ENCODE measurements at places on chromosomes 13 and 19. TPM values are rescaled to one million over a fixed set of nuclear protein-coding genes. Genes with fewer than 3 reads are reported as not detected.

ZNF681 gene
- 0.19 TPM for total RNA-seq

PDX1 gene
- not detected for total RNA-seq

FFAR1 gene
- not detected for total RNA-seq

GRCh38 chr19:15701757-15702533, 25.9 kb upstream of the OR10H2 start:
- peak; percentile 8 for DNase-seq

DNA sequence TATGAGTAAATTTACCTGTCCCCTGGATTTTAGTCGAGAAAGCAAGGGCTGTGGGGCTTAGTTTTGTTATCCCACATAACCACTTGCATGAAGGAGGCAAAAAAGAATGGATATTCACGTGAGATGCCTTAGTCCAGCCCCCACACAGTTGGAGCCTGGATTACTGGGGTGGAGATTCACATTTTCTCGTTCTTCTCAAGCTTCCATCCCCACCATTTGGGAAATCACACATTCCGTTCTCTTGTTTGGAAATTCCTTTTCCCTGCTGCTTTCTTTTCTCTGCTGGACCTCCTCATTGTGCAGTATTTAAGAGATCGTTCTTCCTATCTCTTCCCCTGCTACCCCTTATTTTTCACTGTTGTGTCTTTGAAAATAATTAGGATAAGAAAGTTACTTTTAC, 45.1 kb upstream of the FARP1 start:
- DNase-seq: no peak

DNA sequence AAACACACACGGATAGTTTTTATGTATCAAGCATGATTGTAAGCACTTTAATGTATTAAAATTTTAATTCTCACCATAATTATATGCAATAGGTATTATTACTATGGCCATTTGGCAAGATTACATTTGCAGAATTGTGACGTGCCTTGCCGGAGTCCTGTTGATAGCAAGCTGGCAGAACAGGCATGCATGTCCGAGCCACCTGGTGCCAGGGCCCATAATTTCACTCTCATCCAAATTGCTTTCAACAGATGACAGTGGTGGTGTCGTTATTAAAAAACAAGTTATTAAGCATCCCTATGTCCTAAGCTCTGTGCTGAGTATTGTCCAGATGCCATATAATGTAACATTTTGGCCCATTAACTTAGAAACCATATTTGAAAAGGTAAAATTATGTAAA, 374.3 kb downstream of the FOXO1 start:
- no peak for DNase-seq

GRCh38 chr13:77048681-77049080, 21.7 kb upstream of the FBXL3 start:
- no peak for DNase-seq

DNA sequence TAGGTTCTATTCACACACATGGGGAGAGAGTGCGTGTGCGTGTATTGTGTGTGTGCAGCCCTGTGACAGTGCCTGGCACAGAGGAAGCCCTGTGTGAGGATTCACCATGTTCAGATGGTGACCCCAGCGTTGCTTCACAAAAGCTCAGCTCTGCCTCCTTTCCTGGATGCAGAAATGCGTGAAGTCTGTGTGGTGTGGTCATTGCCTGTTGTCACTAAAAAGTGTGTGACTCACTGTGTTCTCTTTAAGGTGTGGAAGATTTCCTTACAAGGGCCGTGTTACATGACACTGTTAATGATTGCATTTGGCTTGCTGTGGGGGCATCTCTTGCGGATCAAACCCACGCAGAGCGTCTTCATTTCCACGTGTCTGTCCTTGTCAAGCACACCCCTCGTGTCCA, 19.5 kb upstream of the DCUN1D2 start:
- DNase-seq: no peak

GRCh38 chr19:58000677-58001076, 1.9 kb downstream of the ZNF606 start:
- DNase-seq: no peak

GRCh38 chr19:46082728-46083050, 41.8 kb downstream of the IGFL3 start:
- peak; percentile 4 for DNase-seq

GRCh38 chr13:98595134-98595533, 18.2 kb upstream of the STK24 start:
- no peak for DNase-seq

- no peak for DNase-seq
These were observed 113.0 kb downstream of the KL start for GRCh38 chr13:33129094-33129832.
